ENCODE measurements at places on chromosomes 7 and 10. TPM values are rescaled to one million over a fixed set of nuclear protein-coding genes. Genes with fewer than 3 reads are reported as not detected.

Gene PHF14
- total RNA-seq = 20.3 TPM

DNA sequence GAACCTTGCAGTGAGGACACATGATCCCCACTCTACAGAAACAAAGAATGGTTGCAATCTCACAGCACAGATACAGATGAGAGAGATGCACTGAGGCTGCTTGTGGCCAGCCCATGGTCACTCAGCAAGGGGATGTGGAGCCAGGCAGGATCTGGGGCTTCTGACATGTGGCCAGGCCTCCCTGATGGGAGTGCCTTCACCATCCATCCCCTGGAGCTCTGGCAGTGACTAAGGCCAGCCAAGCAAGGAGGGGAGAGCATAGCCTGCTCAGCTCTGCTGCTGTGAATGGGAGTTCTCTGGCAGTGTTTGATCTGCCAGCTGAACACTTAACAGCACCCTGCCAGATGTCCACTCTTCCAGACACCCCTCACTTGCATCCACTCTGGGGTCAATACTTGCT lies 19.8 kb downstream of the C10orf71 start:
- no peaks in the 10 kb centered on the region for H3K36me3 ChIP-seq
- H3K4me1 ChIP-seq = no peaks in the 10 kb centered on the region
- no peak for DNase-seq
- no peaks in the 10 kb centered on the region for H3K27me3 ChIP-seq
- H3K27ac ChIP-seq = no peak overlapping the region

DNA sequence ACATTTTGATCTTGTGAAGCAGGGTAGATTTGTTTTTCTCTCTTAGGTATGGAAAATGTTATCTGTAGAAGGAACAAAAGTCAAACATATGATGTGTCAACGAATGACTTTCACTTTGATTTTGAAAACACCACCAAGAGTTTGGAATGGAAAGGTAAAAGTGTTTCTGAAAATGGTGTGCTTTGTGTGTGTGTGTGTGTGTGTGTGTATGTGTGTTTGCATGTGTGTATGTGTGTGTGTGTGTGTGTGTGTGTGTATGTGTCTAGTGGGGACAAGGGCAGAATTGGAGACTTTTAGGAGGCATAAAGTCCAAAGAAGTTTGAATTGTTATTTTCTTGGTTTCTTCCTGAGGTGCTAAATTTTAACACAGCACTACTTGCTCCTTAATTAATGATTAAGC lies 115.4 kb upstream of the PRKCQ start:
- no peak overlapping the region for H3K27ac ChIP-seq
- no peak for DNase-seq
- no peaks in the 10 kb centered on the region for H3K4me1 ChIP-seq
- H3K36me3 ChIP-seq = no peaks in the 10 kb centered on the region
- H3K27me3 ChIP-seq = no peaks in the 10 kb centered on the region
- H3K4me3 ChIP-seq = no peak overlapping the region

DNA sequence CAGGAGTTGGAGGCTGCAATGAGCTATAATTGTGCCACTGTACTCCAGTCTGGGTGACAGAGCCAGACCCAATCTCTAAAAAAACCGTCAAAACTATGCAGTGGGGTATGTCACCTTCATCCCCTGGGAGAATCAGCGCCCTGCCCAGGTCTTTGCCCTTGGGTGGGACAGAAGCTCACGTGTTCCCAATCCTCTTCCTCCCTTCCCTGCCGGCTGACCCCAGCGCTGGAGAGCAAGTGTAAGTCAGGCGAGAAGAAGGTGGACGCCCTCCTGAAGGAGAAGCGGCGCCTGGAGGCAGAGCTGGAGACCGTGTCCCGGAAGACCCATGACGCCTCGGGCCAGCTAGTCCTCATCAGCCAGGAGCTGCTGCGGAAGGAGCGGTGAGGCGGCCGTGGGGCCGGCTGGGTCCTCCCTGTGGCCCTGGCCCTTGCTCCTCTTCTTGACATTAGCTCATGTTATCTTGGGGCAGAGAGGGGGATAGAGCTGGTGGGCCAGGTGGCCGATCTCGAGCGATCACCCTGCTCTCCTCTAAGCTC lies 64.8 kb upstream of the GTF2IRD1 start:
- H3K4me1 ChIP-seq = no peaks in the 10 kb centered on the region
- DNase-seq = no peak
- no peaks in the 10 kb centered on the region for H3K27me3 ChIP-seq
- H3K36me3 ChIP-seq = no peaks in the 10 kb centered on the region
- H3K4me3 ChIP-seq = no peak overlapping the region

GRCh38 chr7:92609921-92610518 lies 19.8 kb upstream of the FAM133B start:
- H3K36me3 ChIP-seq = no peaks in the 10 kb centered on the region
- H3K4me1 ChIP-seq = peaks cover 9% of the 10 kb centered on the region
- H3K27me3 ChIP-seq = no peaks in the 10 kb centered on the region
- no peak overlapping the region for H3K27ac ChIP-seq
- H3K4me3 ChIP-seq = no peak overlapping the region
- DNase-seq = no peak

DNA sequence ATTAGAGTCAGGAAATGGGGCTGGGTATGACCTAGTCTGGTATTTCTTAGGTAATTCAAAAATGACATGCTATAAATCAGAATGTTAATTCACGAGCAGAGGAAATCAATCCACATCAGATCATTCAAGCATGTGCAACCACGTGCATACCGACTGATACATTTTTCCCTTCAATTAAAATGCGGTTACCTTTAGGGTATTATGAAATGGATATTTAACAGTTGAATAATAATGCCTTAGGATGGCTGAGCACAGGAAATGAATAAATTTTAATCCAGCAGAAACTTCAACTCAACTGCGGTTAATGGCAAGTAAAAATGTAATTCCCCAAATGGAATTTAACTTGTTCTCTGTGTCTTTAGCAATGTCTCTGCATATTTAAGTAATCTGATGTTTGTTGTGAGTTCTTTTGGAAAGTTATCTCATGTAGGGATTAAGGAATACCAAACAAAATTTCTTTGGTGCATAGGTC lies 9.2 kb downstream of the CPA2 start:
- no peak overlapping the region for H3K27ac ChIP-seq
- H3K27me3 ChIP-seq = peaks cover 7% of the 10 kb centered on the region
- H3K4me1 ChIP-seq = no peaks in the 10 kb centered on the region
- DNase-seq = no peak

DNA sequence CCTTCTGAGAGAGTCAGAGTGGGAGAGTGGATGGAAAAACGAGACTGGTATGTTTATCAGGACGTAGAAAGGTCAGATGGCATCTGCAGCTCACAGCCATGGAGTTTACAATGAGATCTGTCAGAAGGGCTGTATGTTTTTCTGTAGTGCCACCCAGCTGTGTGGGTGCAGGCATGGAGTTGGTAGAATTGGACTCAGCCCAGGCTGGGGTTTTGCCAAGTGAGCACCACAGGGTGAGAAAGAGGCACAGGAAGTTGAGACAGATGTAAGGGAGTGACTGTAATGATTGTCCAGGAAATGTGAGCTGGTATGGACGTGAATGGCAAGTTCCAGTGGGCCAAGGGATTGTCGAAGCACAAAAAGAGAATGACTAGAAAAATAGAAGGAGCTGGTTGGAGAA lies 9.1 kb upstream of the ZYX start:
- no peak overlapping the region for H3K4me3 ChIP-seq
- H3K27me3 ChIP-seq = no peaks in the 10 kb centered on the region
- H3K4me1 ChIP-seq = no peaks in the 10 kb centered on the region
- no peak overlapping the region for H3K27ac ChIP-seq
